ENCODE measurements at places on chromosomes 4 and X.

- no peak for DNase-seq
Measured at GRCh38 chr4:110982486-110982885, 359.6 kb upstream of the PITX2 start.

DNA sequence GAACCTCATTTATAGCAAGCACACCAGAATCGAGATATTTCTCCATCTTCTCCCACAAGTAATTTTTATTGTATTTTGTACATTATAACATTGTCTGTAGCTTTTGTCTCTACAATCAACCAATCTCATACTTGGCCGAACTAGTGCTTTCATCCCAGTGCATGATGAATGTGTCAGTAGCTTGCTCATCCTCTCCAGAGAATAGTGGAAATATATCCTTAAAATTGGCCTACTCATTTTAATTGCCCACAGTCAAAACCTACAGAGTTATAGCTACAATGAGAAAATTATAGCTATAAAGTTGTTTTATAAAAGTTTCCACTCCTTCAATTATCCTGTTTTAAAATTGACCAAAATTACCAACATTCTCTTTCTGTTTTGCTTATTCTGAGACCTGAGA lies 103.8 kb downstream of the MAPK10 start:
- DNase-seq, result no peak

DNA sequence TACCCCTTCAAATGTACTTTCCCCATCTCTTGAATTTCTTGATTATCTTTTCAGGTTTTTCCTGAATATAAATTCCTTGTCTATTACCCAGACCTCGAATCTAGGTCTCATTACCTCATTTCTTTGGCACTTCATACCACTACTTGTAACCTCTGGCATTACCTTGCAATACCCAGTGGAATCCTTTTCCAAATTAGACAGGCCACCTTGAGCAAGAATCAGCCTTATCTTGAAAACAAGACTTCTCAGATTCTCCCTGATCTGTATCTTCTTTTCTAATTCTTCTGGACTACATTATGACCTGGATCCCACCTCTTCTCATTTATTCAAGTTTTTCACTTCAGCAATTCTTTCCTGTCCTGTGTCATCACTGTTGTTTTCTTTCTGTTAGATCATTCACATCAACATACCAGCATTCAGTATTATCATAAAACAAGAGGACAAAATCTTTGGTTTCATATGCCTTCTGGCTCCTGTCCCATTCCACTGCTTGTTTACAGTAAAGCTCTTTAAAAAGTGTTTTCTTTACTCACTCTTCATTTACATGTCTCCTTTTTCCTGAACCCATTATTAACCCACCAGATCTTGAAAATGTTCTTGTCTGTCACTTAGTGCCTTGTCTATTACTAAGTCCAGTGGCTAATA lies 275.6 kb upstream of the HS3ST1 start:
- no peak for DNase-seq

DNA sequence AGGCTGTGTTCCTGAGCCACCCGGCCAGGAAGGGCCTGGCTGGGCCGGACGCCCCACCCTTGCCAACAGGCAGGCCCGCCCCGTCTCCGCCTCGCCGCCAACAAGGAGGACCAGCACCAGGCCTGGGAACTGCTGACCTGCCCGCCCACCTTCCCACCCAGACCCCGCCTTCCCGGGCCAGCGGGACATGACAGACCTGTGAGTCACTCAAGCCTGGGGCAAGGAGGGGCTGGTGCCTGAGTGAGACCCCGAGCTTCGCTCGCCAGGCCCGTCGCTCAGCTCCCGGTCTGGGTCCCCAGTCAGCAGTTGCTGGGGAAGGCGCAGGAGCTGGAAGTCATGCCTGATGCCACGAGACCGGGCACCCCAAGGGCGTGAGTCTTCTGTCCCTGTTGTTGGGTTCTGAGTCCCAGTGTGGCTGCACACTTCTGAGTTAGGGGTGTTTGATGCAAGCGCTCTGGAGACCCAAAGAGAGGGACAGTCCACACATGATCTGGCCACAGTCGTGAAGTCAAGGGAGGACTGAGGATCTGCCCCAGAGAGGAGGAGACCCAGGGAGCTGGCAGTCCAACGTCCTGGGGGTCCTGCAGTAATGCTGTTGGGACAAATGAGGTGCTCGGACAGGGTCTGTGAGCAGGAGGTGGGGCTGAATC lies at the start of gene DNASE1L1:
TSS of gene DNASE1L1 (minus strand) at position 33 of the 650 bp plus-strand sequence. CDS start 3,686 bp downstream, outside the sequence.
- DNase-seq, result peak; percentile 94

DNA sequence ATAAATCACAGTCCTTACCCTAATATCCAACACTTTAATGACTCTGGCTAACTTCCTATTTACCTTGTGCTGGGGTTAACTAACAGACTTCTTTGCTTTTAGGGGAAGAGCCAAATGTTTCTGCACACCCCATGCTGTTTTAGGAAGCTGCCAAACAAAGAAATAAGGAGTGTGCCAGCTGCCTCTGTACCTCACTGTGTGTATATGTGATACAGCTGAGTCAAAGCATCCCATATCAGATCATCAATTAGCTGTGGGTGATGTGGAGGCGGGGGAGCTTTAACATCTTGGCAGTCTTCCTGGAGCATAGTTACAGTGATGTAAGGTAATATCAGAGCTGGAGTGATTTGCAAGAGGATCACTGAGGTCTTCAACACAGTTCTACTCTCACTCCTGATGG lies 95.4 kb downstream of the COL25A1 start:
- no peak for DNase-seq

DNA sequence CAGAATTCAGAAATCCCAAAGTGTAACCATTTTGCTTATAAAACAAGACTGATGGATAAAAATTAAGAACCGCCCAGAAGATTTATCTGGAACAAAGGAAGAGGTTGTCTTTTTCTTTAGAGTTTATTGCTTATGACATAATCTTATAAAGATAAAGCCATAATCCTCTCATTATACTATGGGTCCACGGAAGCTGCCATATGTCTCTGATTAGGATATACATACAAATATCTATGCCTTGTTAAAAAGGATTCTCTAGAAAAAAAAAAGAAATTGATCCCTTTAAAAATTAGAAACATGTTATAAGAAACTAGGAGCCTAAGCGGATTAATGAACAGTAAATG lies 70.5 kb downstream of the RELL1 start:
- no peak for DNase-seq

- DNase-seq, result no peak
Measured at GRCh38 chr4:140004922-140005627, 148.9 kb downstream of the MAML3 start.

DNA sequence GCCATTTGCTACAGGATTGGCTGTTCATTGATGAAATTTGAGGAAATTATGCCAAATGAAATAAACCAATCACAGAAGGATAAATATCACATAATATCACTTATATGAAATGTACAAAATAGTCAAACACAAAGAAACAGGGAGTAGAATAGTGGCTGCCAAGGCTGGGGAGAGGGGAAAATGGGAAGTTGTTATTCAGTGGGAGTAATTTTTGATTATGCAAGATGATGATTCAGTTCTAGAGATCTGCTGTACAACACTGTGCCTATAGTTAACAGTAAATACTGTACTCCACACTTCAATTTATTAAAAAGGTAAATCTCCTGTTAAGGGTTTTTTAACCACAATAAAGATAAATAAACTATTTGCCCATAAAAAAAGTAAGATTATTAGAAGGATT lies 101.1 kb downstream of the TMA16 start:
- DNase-seq, result peak; percentile 80

DNA sequence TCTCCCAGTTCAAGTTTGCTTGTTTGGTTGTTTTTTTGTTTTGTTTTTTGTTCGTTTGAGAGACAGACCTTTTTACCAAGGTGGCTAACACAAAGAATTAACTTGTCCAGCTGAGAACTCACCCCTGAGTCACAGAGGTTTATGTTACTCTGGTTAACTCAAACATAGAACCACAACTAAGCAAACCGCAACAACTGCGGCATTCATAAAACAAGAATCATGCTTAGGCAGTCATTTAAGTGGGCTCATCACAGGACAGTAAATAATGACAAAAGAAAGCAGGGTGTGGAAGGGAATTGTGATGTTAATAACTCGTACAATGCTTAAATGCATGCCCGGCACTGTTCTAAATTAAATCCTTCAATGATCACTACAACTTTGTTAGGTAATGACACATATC lies 24.7 kb upstream of the IL13RA1 start:
- DNase-seq, result no peak

GRCh38 chr4:26594778-26595177 lies 10.9 kb downstream of the TBC1D19 start:
- no peak for DNase-seq

DNA sequence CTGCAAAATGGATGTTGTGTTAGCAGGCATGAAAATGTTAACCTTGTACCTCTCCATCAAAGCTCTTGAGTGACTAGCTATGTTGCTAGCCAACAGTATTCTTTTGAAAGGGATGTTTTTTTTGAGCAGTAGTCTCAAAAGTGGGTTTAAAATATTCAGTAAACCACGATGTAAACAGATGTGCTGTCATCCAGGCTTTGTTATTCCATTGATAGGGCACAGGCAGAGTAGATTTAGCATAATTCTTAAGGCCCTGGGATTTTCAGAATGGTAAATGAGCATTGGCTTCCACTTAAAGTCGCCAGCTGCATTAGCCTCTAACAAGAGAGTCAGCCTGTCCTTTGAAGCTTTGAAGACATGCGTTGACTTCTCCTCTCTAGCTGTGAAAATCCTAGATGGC lies 18.4 kb downstream of the FGF2 start:
- no peak for DNase-seq

GRCh38 chr4:112153211-112153791 lies 8.0 kb downstream of the FAM241A start:
- DNase-seq, result no peak

- peak; percentile 3 for DNase-seq
Measured at GRCh38 chr4:176001151-176002006, 64.3 kb upstream of the WDR17 start.

- no peak for DNase-seq
Measured at GRCh38 chr4:98166025-98166730, 22.9 kb upstream of the STPG2 start.

DNA sequence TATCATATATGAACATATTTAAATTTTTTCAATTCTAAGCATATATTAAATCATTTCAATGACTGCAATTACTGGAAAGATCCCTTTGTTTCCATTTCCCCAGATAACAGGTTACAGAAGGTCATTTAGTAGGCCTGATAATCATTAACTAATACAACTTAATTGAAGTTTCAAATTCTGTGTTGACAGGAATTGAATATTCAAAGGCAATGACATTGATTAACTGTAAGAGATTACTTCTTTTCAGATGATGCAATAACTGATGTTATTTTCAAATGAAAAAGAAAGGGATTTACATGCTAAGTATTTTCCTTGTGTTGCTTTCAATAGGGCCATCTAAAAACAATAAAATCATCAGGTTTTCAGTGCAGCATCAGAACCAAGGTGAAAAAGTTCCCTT lies 81.1 kb upstream of the ENPEP start:
- DNase-seq, result no peak

DNA sequence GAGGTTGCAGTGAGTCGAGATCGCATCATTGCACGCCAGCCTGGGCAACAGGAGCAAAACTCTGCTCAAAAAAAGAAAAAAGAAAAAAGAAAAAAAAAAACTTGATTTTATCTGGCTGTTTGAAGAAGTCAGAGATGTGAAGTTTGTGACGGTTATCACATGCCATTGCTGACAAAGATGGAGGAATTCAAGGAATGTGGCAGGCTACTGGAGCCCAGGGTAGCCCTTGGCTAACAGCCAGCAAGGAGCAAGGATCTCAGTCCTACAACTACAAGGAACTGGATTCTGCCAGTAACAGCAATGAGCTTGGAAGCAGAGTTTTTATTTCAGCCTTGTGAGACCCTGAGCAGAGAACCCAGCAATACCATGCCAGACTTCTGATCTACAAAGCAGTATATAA lies 24.3 kb upstream of the TET2 start:
- DNase-seq, result no peak

DNA sequence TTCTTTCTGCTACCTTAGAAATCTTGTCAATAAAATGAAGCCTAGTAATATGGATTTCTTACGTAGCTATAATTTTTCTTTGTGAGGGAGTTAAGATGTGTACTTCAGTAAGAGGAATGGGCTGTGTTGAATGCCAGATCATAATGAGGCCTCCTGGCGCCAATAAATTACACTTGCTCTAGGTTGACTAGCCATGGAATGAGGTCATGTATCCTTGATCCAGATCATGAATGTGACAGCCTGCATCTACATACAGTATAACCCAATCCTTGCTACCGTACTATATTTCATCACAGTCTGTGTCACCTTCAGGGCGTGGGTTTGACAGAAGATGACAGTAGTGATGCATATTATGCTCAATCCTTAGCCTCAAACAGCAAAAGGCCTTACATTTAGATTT lies 36.2 kb downstream of the NHS start:
- no peak for DNase-seq

DNA sequence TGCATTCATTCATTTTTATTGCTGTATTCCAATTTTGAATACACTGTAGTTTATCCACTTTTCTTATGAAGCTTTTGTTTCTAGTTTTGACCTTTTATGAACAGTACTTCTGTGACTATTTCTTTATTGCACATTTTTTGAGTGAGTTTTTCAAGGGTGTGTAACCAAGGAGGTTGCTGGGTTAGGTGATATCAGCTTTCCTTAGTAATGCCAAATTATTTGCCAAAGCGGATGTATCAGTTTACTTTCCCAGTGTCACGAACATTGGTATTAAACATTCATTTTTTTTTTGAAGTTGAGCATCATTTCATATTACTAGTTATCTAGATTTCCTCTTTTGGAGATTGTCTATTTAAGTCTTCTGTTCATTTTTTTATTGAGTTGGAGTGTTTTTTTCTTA lies 32.9 kb downstream of the STIM2 start:
- no peak for DNase-seq

DNA sequence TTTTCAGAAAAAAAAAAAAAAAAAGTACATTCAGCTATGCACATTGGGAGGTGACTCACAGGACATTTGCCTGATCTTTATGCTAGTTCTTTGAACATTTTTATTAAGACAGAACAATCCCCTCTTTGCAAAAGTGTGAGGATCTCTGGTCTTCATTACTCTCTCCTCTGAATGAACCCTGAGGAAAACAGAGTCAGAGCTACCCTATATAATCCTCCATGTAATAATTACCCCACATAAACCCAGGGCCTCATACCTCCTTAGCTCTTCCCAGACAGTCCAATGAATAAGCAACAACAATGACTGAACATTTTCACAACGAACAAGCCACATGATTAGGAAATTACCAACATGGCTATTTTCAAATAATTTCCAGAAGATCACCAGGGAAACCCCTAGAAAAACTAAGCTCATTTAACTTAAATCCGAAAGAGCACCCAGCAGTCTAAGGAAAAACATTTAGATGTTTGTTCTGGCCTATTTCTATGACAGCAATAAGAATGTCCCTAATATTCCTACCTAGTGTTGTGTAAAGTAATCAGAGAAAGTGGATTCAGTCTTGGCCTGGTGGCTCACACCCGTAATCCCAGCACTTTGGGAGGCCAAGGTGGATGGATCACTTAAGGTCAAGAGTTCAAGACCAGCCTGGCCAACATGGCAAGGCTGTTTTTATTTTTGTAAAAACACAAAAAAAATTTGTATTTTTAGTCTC lies 37.8 kb downstream of the TBC1D9 start:
- peak; percentile 91 for DNase-seq

- no peak for DNase-seq
Measured at GRCh38 chrX:16212024-16212423, 44.7 kb downstream of the MAGEB17 start.

GRCh38 chr4:48375651-48376304 lies 34.4 kb downstream of the SLAIN2 start:
- no peak for DNase-seq
